ENCODE measurements at places on chromosomes 11 and 22.

DNA sequence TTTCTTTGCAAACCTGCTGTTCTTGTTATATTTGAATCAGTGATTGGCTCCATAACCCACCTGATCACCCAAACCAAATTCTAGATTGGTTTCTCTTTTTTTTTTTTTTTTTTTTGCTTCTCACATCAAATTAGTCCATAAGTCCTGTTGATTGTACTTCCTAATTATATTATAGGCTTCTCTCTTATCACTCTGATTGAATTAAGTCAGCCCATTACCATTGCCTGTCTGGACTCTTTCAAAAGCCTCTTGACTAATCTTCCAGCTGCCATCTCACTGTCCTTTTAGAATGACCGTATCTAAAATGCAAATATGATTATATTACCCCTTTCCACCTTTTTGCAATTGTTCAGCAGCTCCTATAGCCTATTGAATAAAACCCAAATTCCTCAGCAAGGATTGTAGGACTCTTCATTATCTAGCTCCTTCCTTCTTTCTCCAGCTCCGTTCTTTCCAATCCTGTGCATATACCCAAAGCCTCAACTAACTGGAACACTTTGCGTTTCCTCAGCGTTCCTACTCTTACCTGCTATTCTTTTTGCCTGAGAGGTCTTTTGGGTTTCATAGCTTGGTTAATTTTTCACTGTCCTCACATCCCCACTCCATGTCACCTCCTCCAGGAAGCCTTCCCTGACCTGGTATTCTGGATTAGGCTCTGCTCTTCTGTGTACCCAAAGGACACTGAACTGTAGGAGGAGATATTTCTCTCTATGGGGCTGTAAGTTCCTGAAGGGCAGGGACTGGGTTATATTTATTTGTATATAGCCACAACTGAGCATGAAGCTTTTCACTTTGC, 423.3 kb downstream of the TMEM135 start:
- no peak for DNase-seq

GRCh38 chr11:790721-791564, 1.1 kb upstream of the CEND1 start:
- no peak for DNase-seq

GRCh38 chr22:35437049-35437448, 37.1 kb downstream of the MCM5 start:
- DNase-seq, result no peak

- DNase-seq, result no peak
Observed at GRCh38 chr22:49659281-49659923, 168.3 kb downstream of the BRD1 start.

- no peak for DNase-seq
Observed at GRCh38 chr22:32329202-32329645, 28.4 kb upstream of the RFPL3 start.

DNA sequence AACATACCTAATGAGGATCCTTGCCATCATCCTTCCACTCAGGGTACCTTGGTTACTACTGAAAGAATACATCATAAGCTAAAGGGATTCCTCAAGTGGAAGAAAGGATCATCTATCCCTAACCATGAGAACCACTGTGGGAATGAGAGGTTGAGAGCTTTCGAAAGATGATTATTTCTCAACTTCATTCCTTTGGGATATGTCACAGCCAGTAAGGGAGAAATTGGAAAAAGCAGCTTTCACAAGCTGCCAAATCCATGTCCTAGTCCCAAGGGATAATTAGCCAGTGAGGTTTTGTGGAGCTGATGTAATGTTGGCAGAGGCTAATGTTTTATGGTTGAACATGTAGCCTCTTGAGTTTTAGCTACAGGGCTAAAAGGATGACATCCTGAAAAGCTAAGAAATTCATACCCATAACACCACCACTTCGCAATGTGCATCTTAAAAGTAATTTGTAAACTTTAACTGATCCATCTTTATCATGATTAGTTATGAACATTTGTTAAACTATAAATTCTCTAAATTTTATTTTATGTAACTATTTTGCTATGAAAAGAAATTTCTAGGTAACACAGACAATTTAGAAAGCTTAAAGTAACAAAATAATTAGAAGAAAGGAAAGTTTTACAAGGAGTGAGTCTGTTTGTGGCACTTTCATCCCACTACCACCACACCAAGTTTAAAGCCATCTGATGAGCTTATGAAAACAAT, 123.9 kb downstream of the MRTFA start:
- peak; percentile 99 for DNase-seq

GRCh38 chr11:68692871-68693483, 8.6 kb downstream of the GAL start:
- DNase-seq, result no peak

DNA sequence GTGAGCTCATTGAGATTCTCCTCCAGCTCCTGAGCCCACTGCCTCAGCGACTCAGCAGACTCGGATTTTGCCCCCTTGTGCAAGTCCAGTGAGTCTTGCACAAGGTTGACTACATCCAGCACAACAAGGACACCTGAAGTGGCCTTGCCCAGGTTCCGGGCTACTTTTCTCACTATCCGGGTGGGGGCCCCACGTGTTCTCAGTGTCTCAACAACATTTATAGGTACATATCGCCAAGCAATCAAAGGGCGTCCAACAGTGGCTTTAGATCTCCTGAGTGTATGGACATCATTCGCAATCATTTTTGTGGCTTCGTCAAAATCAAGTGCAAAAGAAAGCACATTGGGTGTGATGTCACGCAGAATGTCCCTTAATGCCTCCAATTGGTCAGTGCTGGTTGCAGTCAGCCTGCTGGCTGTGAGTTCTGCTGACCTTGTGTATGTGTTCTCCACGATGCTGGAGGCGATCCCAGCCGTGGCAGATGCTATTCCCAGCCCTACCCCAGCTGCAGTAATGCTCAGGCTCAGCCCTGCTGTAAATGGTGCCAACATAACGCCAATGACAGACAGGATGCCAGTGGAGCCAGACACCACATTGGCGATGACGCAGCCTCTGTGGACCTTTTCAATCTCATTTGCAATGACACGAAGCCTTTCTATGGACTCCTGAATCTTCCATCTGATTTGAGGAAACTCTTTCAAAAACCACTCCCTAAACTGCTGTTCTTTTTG, 10.3 kb downstream of the APOL4 start:
- DNase-seq, result no peak

- peak; percentile 73 for DNase-seq
Observed at GRCh38 chr11:19275496-19275895, 34.8 kb upstream of the E2F8 start.

DNA sequence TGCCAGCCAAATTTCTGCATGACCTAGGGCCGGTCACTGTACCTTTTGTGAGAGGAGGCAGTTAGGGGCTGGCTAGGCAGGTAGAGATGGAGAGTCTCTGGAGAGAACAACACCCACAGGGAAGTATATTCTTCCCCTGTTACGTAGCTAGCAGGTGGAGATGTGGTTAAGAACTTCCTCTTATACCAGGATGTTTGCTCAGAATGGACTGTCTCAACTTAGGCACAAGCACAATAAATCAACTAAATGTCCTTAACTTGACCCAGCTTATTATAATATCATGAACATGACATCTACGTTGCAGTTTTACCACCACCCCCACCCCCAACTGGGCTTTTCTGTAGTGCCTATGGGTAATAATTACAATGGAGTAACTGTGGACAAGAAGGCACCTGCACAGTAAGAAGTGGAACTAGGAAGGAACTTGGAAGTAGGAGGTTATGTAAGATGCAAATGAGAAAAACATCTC, 60.7 kb upstream of the MPEG1 start:
- DNase-seq, result no peak

DNA sequence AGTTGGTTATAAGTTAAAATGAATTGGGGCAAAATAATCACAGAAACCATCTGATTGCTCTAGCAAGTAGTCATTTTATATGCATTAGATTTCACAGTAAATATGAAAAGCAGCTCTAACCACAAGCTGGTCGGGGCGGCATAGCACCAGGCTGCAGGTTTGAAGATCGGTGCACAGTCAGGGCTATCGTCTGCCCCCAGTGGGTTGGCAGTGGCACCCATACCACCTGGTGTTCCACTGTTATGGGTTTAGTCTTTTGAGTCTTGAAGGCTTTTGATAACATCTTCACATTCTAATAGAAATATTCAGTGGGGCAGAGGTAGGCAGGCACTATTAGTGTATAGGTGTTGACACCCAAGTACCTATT, 62.1 kb downstream of the GRK3 start:
- no peak for DNase-seq

- DNase-seq, result no peak
Observed at GRCh38 chr22:37010976-37011375, 8.3 kb downstream of the TST start.

- DNase-seq, result peak; percentile 8
Observed at GRCh38 chr11:134915212-134915611, 503.2 kb upstream of the B3GAT1 start.

DNA sequence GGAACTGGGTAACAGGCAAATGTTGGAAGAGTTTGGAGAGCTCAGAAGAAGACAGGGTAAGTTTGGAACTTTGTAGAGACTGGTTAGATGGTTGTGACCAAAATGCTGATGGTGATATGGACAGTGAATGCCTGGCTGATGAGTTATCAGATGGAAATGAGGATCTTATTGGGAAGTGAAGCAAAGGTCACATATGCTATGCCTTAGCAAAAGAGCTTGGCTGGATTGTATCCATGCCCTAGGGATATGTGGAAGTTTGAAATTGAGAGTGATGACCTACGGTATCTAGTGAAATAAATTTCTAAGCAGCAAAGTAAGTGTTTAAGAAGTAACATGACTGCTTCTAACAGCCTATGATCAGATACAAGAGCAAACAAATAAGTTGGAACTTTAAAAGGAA, 17.8 kb downstream of the BBOX1 start:
- no peak for DNase-seq

GRCh38 chr11:11075515-11076171, 217.8 kb upstream of the ZBED5 start:
- DNase-seq, result no peak

DNA sequence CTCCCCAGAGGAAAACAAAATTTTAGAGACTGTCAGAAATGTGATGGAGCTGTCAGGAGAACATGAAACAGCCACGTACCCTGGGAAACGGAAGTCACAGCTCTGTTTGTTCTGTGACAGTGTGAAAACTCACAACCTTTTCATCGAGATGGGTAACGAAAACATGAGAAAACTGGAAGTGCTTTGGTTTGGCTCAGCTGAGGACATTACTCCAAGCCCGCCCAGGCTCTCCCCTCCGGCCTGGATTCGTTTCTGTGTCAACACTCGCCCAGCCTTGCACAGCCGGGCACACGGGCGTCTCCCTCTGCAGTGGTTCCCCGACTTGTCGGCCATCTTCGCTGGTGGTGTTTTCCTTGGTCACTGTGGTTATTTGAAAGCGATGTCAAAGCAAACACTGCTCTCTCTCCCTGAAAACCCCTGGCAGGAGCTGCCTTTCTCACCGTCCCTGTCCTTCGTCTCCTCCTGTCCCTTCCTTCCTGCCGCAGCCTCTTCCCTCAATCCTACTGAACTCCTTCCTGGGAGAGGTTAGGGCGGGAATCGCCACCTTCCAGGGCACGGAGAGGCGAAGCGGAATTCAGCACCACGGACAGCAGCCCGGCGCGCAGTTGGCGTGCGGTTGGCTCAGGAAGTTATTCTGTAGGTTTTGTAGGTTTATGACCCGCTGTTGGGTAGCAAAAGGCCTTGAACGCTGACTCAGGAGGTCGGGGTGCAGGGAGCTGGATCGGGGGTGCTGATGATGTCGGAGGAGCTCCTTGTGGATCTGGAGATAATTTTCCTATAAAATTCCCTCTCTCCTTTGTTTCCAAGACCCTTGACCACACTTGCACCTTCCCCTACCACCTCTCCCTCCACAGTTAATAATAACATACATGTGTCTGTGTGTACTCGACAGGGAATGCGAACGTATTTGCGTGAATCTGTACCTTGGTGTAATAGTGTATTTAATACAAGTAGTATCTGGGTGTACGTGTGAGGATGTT, 13.1 kb upstream of the RPS19BP1 start:
- DNase-seq, result no peak

- no peak for DNase-seq
Observed at GRCh38 chr11:118657238-118657637, 22.2 kb downstream of the TREH start.

GRCh38 chr11:95222817-95223216, 8.2 kb downstream of the SESN3 start:
- no peak for DNase-seq

DNA sequence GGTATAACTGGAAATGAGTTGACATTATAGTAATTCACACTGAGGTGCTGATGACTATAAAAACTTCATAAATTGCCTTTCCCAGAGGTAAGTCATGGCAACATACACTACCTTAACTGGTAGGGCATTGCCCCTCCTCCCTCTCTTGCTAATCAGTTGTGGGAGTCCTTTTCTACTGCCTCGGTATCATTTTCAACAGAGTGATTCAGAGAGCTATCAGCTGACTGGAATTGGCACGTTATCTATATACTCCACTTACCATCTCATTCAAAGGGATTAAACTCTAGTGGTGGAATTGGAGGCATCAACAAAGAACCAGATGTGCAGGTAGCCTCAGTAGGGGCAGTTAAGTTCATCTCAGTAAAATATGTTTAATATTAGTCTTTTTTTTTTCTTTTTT, 8.0 kb upstream of the NUP160 start:
- no peak for DNase-seq

- DNase-seq, result peak; percentile 99
Observed at GRCh38 chr11:113401718-113402117, 14.1 kb downstream of the ANKK1 start.

DNA sequence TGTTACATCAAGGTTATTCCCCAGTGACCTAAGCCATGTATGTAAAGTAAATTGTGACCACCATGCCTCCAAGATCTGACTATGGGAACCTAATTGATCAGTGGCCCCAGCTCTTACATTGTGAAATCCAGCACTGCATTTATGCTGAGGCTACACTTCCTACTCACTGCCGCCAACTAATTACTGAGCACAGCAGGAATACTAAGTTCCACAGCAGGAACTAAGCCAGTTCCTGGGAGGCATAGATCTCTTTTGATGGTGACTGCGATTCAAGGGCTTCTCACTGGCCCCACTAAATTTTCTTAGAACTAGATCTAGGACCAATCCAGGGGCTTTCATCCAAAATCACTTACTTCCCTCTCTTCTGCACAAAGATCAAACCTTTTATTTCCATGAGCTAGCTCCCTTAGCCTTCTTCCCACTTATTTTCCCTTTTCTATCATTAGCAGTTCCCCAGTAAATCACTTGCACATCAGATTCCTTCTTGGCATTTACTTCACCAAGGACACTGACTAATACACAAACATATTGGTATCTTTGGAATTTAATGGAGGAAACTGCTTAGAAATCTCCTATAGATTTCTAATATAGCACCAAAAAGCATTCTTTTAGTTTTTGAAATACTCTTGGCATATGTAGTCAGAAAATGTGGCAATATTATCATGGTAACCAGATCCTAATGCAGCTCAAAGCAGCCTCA, 46.0 kb downstream of the CNTN5 start:
- no peak for DNase-seq

- peak; percentile 74 for DNase-seq
Observed at GRCh38 chr11:76236092-76236999, 30.0 kb upstream of the WNT11 start.

GRCh38 chr11:6621711-6622211, 2.5 kb upstream of the TPP1 start:
- no peak for DNase-seq

- peak; percentile 58 for DNase-seq
Observed at GRCh38 chr11:127345819-127346459, 345.4 kb upstream of the KIRREL3 start.

Measured in MCF 10A (cell line).